ENCODE measurements at places on chromosomes 6 and 20. TPM values are rescaled to one million over a fixed set of nuclear protein-coding genes. Genes with fewer than 3 reads are reported as not detected.

BPIFB1 gene
- not detected for total RNA-seq

DSN1 gene
- 6.4 TPM for total RNA-seq

PLA2G7 gene
- 8.1 TPM for total RNA-seq

STMND1 gene
- total RNA-seq: not detected

GRCh38 chr20:57480444-57481160 is 44.3 kb downstream of the CTCFL start:
- DNase-seq: peak; percentile 53

- no peak for DNase-seq
Measured at GRCh38 chr20:50438986-50439407, 71.2 kb upstream of the PTPN1 start.

DNA sequence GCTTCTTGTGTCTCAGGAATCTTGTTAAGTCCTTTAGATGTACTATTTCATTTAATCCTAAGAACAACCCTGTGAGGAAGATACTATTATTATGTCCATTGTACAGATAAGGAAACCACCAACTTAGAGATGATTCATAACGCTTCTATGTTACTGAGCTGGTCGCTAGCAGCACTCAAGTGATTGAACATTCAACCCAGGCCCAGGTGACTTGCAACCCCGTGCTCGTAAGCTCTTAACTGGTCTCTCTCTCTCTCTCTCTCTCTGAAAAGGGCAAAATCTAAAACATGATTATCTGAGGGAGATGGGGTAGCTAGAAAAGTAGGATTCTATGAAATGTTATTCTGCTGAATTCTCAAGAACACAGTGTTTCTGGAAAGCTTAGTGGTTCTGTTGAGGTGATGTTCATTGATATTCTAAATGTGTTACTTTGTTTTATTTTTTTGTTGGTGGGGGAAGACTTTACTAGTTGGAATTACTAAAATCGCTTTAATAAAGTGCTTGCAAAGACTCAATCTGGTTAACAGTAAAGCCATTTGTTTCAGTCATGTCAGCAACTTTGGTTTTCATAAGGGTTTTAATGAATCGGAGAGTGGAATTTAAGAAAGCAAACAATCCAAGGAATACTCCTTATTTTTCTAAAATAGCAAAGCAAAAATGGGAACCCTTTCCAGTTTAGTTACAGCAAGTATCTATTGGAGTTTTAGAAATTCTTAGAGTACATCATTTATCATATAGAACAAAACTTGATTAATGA is 265.0 kb upstream of the TAB2 start:
- no peak for DNase-seq

DNA sequence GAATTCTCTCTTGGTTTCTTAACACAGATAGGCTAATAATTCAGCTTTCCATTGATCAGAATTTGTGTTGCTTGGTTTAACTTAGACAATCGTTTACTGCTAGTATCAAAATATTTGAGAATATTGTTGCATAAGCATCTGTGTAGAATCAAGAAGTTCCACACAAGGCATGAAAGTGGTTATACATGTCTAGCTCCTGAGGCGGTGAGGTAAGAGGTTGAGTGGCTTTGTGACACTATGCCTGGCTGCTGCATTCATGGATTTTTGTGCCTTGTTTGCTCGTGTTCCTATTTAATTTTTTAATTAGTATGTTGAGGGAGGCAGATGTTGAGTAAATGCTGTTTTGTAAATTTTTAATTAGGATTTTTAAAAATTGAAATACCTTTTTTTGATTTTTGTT is 10.2 kb downstream of the PKIB start:
- DNase-seq: no peak

DNA sequence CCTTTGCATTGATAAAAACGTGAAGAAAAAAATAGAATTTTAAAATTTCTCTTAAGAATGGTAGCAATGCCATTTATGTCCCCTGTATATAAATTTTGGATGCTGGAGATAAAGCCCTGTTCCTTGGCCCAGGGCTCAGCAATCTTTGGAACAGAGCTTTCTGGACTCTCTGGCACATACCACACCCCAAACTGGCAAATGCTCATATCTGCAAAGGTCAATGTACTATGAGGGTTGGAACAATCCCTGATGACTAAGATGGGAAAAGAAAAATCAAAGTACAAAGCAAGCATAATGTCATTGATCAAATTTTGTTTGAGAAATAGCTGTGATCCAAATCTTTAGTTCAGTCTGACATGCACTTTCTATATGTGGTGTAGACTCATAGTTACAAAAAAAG is 158.1 kb upstream of the HCRTR2 start:
- DNase-seq: no peak

DNA sequence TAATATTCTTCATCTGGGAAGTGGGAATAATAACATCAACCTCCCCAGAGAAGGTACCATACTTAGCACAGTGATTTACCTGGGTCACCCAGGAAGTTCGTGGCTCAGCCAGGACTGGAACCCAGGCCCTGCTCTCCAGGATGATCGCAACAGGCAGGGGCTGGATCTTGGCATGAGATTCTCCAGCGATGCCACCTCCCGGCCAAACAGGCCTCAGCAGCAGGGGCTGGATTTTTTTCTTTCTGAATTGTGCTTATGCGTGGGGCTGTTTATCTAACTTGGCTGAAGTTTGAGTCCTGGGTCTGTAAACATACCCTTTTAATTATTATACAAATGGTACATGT is 129.5 kb upstream of the PTPN1 start:
- DNase-seq: no peak

DNA sequence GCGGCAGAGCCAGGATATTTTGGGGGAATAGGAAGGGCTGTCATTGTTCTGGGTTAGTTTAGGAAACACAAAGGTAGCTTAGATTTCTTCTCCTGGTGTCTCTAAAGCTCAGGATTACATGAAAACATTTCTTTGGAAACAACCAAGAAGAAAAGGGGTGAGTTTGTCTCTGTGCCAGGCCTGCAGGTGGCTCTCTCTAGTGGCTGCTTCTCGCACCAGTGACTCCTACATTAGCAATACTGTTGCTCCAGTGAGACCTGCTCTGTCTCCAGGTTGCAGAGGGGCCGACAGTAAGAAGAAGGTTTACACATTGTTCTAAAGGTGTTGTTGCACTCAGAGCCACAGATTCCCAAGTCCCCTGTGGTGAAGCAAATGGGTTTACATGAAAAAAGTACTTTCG is 104.6 kb upstream of the GLP1R start:
- no peak for DNase-seq

DNA sequence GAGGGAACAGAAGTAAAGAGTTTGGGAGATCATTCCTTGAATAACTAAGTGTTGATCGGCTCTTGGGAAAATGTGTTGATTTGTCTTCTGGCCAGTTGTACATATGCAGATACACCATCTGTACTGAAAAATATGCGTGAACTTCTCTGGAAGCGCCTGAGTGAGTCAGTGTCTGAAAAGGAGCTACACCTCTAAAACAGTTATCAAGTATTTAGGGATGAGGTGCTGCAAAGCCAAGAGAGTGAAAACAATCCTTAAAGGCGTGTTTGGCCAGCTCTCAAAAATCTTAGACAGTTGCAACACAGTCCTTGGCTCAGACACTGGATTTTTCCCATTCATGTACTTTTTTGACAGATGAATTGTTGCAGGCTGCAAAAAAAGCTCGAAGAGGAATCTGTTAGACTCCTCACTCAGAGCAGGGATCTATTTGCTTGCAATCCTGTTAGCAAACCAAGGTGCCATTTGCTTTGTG is 61.3 kb downstream of the BMP6 start:
- no peak for DNase-seq

DNA sequence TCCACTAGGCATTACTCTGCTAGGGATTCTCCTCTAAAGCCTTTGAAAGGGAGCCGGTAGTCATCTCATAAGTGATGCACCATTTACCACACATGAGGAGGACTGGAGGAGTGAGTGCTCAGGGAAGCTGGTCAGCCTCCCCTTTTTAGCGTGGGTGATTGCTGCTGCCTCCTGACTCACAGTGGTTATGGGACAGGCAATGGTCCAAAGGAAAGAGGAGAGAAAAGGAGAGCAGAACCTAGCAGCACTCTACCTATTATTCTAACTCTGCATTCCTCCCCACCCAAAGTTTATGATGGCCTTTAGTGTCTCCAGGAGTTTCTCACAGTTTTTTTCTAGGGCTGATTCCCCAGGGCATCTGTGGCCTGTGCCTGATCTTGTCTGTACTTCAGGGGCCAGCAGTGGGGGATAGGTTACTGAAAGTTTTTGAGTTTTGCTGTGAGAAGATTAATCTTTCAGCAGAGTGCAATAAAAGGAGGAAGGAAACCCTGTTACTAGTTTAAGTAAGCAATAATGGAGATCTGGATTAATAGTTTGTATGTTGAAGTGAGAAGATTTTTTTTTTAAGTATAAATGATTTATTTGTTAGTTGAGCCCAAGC is 36.4 kb upstream of the GCLC start:
- no peak for DNase-seq

DNA sequence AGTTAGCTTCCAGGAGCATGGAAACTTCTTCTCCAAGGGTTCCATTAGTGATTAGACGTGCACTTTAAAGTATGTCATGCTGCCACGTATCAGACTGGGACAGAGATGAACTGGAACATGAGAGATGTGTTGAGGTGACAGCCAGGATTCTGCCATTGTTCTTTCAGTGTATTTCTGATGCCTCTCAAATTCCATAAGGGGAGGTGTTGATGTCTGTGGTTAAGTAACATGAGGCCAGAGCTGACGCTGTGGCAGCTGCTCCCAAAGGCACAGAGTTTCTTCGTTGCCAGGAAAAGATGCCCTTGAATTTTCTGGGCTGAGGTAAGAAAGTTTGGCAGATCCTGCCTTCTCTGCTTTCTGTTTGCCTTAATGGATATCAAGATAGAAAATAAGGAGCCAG is 63.5 kb downstream of the TRMT6 start:
- no peak for DNase-seq

DNA sequence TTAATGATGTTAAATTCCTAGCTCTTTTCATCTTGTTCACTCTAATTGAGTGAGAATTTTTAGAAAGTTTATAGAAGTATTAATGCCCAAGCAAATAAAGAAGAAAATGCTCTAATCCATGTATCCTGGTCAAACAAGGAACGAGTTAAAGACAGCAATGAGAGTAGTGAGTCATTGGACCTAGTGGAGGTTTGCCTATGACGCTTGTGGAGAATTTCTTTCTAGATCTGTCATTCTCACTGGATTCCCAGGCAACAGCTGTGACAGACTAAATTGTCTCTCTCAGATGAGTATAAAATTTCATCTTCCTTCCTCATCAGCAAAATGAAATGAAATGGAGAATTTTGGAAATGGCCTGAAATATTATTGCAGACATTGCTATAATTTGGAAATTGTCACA is 127.9 kb downstream of the COL19A1 start:
- no peak for DNase-seq

- DNase-seq: no peak
Measured at GRCh38 chr6:26571592-26572296, 25.0 kb upstream of the ABT1 start.

GRCh38 chr20:60477958-60478357 is 519.7 kb downstream of the CDH26 start:
- DNase-seq: no peak

GRCh38 chr6:62283796-62284411 is 2.1 kb downstream of the KHDRBS2 start:
- no peak for DNase-seq

DNA sequence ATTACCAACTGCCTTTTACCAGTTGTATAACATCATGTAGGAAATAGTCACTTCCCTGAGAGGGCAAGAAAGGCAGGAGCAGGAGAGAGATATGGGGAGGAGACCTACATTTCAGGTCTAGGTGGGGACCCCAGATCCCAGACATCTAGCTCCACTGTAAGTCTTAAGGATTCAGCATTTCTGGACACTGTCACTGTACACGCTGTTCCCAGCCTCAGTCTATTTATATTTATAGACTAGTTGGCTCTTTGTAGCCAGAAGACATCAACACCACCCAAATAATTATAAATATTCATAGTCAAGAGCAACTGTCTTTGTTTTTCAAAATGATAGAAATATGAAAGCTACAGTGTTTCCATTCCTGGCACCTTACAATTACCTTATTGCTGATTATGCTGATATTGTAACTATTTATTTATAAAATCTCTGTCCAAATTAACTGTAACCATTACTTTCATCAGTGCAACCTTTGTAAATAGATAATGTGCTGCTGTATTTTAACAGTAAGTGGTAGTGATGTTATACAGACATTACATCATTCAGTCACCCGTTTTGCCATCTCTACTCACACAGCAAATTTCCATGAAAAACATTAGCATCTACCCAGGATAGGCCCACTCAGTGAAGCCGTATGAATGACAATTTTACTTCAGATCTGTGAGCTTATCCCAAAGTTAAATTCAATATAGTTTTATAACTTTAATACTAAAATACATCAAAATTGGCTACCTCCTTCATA is 162.8 kb downstream of the PTPRK start:
- no peak for DNase-seq

DNA sequence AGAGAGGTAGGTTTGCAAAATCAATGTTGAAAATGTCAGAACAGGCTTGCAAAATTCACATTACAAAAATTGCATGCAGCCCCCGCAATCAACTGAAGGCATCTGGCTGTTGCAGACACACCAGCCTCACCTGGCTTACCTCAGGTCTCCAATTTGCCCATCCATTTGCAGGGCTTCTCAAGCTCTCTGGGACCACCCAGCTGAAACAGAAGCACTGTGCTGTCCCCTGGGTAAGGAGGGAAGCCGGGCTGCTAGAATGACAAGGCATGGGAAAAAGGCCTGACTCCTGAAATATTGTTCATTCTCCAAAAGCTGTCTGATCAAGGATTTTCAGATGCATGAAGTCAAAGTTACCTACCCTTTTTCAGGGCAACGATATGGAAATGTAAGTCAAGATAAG is 52.6 kb upstream of the CD93 start:
- no peak for DNase-seq

DNA sequence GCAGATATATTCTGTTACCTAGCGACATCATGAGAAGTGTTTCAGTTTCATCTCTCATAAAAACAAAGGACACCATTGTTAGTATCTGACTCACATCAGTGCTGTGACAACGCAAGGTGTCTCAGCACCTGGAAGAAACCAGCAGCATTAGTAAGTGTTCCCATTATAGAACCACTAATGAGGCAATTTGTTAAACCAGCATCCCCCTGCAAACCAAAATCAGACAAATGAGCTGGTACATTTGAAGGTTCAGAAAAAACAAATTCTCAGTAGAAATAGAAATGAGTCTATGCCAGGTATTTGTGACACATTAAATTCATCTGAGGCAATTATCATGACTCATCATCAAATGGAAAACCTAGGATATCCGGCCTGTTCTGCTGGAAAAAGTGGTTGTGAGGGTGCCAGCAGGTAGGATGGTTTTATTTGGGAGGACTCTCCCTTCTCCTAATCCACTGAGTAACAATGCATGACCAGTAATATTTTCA is 151.7 kb downstream of the TMEM200A start:
- no peak for DNase-seq

- no peak for DNase-seq
Measured at GRCh38 chr6:71334768-71335167, 46.2 kb downstream of the OGFRL1 start.

All from mesenteric fat pad (tissue), 1 donor.